ENCODE measurements at places on chromosomes 12 and 14. TPM values are rescaled to one million over a fixed set of nuclear protein-coding genes. Genes with fewer than 3 reads are reported as not detected.

Gene POTEG
- total RNA-seq = not detected

Gene C1R
- 3.6 TPM for total RNA-seq

Gene KCNMB4
- total RNA-seq = 1.8 TPM

Gene LIN7A
- not detected for total RNA-seq

Gene MSRB3
- 0.56 TPM for total RNA-seq

Gene NPAS3
- not detected for total RNA-seq

Gene VWF
- 0.13 TPM for total RNA-seq

Gene SLC2A14
- total RNA-seq = 0.20 TPM
